Panc1 (cell line): ENCODE measurements at places on chromosomes 13 and 19.

DNA sequence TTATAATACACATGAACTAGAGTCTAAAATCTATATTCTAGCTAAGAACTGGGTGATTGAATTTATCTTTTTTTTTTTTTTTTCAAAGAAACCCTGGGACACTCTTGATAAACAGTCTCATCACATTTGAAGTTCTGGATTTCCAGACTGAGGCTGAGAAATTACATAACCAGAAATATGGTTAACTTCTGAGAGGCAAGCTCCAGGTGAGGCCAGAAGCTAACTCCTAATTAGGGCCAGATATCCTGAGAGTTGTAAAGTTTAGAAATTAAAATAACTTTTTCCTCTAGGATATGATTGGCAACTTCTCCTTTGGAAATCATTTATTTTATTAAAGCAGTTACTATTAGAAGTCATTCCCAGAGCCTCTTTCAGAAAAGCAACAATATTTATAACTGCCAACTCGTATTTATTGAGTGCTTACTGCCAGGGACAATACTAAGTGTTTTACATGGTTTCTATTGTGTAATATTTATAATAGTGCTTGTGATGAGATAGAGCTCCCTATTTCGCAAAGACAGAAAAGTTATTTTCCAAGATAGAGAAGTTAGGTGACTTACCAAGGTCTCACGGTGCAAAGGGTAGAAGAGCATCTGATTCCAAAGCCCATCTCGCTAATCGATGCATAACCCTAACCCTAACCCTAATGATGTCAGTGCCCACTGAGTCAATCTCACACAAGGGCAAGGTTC, 187.7 kb downstream of the DCT start:
- DNase-seq = no peak

GRCh38 chr19:45900738-45901431, 1.5 kb downstream of the MYPOP start:
- DNase-seq = no peak

DNA sequence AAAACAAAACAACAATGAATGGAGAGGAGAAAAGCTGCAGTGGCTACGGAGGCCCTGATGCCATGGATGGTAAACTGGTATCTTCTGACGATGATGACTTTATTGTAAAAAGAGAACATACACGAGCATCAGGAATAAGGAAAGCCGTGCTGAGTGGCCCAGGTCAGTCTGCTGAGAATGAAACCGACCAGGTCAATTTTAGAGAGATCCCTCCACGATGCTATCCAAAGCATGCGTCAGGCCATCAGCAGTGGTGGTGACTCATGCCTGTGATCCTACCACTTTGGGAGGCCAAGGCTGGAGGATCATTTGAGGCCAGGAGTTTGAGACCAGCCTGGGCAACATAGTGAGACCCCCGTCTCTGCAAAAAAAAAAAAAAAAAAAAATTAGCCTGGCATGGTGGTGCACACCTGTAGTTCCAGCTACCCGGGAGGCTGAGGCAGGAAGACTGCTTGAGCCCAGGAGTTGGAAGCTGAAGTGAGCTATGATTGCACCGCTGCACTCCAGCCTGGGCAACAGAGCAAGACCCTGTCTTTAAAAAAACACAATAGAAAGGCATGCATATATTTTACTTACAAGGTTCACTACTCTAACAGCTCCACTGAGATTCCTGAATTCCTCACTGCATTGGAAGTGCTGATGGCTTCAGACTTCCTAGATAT, 62.3 kb downstream of the GADD45B start:
- DNase-seq = no peak

GRCh38 chr13:40502236-40502635, 164.2 kb downstream of the FOXO1 start:
- no peak for DNase-seq

- no peak for DNase-seq
These were observed 38.9 kb downstream of the TSC22D1 start for GRCh38 chr13:44537248-44537647.

GRCh38 chr13:103250071-103250470, 183.9 kb upstream of the SLC10A2 start:
- no peak for DNase-seq

DNA sequence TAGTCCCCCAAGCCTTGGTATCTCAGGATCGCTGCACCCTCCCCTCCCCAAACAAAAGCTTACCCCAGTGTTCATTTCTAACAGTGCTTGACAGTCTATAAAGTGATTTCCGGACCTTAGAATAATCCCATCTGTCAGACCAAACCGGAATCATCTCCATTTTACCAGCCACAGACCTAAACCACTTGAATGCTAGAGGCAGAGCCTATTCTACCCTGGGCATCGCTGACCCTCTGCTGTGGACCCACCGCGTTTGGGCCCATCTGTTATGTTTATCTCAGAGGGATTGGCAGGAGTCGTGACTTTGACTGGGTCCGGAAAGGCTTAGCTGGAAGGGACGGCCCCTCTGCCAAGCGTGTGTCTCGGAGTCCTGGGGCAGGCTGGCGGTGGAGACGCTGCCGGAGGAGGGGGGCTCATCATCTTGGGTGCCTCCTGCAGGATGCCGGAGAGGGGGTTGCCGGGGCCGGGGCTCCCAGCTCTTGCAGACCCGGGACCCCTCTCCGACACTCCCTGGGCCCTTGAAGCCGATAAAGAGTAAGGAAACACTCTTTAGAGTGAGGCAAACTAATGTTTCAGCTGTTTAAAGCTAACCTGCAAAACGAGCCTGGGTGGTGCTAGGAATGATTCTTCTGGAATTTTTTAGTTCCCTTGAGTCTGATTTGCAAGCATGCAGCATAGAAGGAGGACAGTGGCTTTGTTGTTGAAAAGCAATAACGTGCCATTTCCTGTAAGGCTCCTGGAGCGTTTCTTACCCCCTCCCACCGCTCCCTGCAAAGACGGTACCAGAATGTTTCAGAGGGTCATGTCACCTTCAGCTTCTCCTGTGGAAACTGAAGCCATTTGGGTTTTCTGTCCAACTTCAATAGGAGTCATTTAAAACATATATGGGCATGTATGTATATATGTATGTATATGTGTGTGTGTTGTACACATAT, 1.3 kb downstream of the SLC25A42 start:
- DNase-seq = no peak

DNA sequence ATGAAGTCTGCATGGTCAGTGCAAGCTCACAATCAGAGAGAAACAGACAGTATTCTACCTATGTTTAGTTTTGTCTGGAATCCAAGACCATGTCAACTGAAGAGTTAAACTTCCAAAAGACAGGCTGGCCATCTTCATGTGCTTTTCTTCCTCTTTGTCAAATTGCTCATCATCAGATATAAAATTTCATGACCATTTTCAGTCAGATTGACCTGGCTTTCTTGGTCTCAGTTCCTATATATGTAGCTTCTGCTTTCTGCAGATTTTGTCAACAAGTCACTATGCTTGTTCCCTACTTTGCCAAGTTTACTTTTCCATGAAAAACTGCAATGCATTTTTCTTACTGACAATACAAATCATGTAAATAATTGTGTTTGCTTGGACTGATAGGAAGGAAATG, 13.9 kb downstream of the SLC46A3 start:
- DNase-seq = no peak

GRCh38 chr13:41633776-41634175, 176.4 kb downstream of the RGCC start:
- no peak for DNase-seq
